ENCODE measurements at places on chromosomes 7 and 10.
A peak's percentile ranks its signal among the peaks of the same experiment; 100 is the strongest.

- no peak for DNase-seq
Observed at GRCh38 chr10:14773551-14774213, 1.0 kb downstream of the FAM107B start.

- DNase-seq = no peak
Observed at GRCh38 chr10:131041031-131041430, 270.5 kb downstream of the TCERG1L start.

- no peak for DNase-seq
Observed at GRCh38 chr10:44417761-44418160, 32.9 kb upstream of the CXCL12 start.

DNA sequence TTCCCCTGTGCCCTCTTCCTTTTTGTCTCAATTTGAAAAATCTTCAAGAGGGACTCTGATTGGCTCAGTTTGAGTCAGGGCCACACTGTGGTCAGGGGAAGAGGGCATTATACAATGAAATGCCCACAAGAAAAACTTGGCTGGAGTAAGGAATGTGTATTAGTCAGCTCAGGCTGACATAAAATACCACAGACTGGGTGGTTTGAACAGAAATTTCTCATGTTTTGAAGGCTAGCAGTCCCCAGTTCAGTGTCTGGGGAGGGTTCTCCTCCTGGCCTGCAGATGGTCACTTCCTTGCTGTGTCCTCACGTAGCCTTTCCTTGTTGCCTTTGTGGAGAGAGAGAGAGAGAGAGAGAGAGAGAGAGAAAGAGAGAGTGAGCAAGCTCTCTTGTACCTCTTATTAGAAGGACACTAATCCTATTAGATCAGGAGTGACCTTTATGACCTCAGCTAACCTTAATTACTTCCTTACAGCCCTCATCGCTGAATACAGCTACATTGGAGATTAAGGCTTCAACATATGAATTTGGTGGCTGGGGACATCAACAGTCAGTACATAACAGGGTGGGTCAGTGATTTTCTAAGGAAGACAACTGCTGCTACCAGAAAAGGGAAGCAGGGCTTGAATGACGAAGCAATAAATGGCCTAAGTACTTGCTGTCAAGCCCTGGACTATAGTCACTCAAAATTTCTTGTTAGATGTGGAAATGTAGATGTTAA, 25.8 kb upstream of the FAM13C start:
- no peak for DNase-seq

- DNase-seq = no peak
Observed at GRCh38 chr10:101238732-101239105, 9.5 kb upstream of the LBX1 start.

- no peak for DNase-seq
Observed at GRCh38 chr10:92238054-92238585, 52.8 kb downstream of the CPEB3 start.

- DNase-seq = no peak
Observed at GRCh38 chr7:116227678-116228239, 17.4 kb downstream of the TES start.

GRCh38 chr10:47264797-47265281, 35.2 kb upstream of the GDF10 start:
- no peak for DNase-seq

- no peak for DNase-seq
Observed at GRCh38 chr7:26292768-26293560, 1.3 kb downstream of the SNX10 start.

GRCh38 chr10:77909021-77909748, 17.4 kb downstream of the DLG5 start:
- DNase-seq = no peak

GRCh38 chr10:69853064-69853463, 51.4 kb downstream of the COL13A1 start:
- no peak for DNase-seq

- no peak for DNase-seq
Observed at GRCh38 chr10:93913706-93914105, 19.9 kb downstream of the SLC35G1 start.

- peak; percentile 43 for DNase-seq
Observed at GRCh38 chr7:6446838-6447580, 745 bp downstream of the DAGLB start.

GRCh38 chr10:17848646-17849045, 39.5 kb downstream of the MRC1 start:
- DNase-seq = no peak

- DNase-seq = no peak
Observed at GRCh38 chr7:21191321-21192073, 236.4 kb upstream of the SP4 start.

GRCh38 chr7:138752518-138753149, 45.2 kb upstream of the TMEM213 start:
- peak; percentile 34 for DNase-seq

DNA sequence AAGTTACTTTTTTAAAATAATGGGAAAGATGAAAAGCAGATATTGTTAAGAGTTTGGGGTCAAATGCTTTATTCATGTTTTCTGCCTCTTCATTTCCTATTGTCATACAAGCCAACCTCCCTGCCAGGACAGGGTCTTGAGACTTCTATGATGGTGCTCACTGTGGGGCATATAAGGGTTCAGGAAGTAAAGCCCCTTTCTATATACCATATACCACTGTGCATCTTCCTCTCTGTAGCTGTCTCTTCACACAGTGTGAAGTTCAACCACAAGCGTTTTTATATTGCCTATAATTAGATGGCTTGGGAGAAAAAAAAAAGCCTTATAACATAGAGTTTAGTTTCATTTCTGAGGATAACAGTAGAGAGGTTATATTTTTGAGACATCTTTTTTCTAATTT, 389.8 kb upstream of the SORCS1 start:
- no peak for DNase-seq

DNA sequence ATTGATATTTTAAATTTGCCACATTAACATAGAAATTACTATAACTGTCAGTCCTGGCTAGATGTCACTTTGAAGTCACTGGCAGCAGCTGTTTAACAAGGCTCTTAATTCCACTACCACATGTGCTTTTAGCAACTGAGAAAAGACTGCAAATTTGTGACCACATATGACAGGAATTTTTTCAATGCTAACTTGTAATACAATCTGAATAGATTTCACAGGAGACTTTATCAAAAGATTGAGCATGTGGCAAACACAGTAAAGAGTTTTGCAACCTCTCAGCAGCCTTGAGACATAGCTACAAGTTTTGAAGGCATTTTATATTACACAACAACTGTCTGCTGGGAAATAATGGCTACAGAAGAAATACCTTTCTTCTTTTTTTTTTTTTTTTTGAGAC, 73.0 kb downstream of the MICU1 start:
- DNase-seq = no peak

- DNase-seq = no peak
Observed at GRCh38 chr10:78645975-78646374, 422.8 kb upstream of the ZMIZ1 start.

DNA sequence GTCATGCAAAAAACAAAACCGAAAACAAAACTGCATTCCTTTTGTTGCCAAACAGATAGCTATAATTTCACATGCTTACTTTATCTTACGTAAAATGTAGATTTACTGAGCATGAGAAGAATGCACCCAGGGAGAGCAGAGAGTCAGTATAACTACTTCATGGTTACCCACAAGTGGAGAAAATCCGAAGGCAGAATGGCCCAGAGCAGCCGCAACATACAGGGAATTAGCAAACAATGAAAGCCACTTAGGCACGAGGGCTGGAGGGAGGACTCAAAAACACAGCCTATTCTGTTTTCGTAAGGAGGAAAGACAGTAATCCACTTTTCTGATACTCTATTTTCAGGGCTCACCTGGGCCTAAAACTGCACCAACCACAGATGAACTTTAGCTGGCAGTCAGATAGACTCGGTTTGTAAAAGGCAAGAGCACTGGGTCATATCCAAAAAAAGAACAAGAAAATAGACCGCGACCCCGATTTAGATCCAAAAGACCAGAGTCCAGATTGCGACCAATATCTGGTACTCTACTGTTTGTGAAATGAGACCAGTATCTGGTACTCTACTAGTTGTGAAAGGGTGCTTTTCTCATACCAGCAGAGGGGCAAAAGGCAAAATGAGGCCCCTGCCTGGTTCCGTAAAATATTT, 1.3 kb downstream of the ITPRIP start:
- no peak for DNase-seq

DNA sequence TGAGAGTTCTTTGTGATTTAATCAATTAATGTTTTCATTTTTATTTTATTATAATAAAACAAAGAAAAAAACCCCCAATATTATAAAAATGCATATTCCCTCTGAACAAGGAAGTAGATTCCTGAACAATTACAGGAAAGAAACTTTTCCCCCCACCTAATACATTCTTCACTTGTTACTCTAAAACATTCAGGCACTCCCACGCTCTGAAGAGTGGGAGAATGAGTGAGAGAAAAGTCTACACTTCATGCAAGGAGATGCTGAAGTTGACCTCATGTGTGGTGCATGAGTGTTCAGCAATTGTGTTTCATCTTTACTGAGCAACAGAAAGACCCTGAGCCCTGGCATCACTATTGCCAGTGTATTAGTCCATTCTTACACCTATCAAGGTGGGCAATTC, 244.2 kb upstream of the IGFBP3 start:
- DNase-seq = no peak

DNA sequence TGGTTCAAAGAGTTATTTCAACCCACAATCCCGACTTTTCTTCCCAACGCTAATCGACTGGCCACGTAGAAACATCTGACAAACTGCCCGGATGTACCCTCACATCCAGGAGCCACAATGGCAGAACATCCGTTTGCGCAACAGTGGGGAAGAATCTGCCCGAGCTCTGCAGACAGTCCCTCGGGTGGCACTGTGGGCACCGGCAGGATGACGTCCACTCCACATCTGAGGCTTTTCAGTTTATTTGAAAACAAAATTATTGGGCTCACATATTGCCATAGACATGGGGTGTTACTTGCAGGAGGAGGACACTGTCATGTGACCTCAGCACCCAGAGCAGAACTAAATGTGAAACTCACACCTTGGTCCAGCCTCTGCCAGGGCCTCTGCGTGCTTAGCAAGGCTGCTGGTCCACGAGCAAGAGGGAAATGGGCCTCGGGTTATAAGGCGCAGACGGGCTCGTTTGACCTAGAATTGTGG, 84.1 kb downstream of the MKI67 start:
- no peak for DNase-seq

GRCh38 chr10:5888351-5888750, 1.3 kb downstream of the ANKRD16 start:
- DNase-seq = no peak

- DNase-seq = no peak
Observed at GRCh38 chr7:130683026-130683425, 3.3 kb downstream of the TSGA13 start.

DNA sequence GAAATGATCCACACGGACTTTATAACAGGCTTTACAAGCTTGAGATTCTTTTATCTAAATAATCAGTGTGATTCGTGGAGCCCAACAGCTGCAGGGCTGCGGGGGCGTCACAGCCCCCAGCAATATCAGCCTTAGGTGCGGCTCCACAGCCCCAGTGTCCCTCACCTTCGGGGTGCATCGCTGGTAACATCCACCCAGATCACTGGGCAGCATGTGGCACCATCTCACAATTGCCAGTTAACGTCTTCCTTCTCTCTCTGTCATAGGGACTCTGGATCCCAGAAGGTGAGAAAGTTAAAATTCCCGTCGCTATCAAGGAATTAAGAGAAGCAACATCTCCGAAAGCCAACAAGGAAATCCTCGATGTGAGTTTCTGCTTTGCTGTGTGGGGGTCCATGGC, 155.6 kb downstream of the EGFR start:
- DNase-seq = no peak

GRCh38 chr7:142088022-142088714, 23.4 kb upstream of the MGAM2 start:
- no peak for DNase-seq

GRCh38 chr10:125035588-125036295, 93.8 kb downstream of the ZRANB1 start:
- DNase-seq = no peak

GRCh38 chr7:28669330-28669729, 257.0 kb downstream of the CREB5 start:
- no peak for DNase-seq

DNA sequence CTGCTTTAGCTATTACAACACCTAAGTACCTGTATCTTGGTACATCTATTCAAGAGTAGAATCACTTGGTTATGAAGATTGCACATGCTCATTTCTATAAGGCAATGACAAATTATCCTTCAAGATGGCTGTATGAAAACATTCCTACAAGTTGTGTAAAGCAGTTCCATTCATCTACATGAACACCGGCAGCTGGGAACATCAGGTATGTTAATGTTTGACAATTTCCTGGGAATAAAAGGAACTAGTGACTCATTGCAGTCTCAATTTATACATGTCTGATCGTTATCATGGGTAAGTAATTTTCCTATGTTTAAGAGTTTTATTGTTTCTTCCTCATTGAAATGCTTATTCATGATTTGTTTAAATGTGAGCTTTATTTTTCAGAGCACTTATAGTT, 203.2 kb upstream of the SEMA3E start:
- DNase-seq = no peak

GRCh38 chr7:90740386-90740785, 144.3 kb downstream of the CDK14 start:
- DNase-seq = no peak

GRCh38 chr10:11189582-11190376, 172.1 kb downstream of the CELF2 start:
- no peak for DNase-seq

DNA sequence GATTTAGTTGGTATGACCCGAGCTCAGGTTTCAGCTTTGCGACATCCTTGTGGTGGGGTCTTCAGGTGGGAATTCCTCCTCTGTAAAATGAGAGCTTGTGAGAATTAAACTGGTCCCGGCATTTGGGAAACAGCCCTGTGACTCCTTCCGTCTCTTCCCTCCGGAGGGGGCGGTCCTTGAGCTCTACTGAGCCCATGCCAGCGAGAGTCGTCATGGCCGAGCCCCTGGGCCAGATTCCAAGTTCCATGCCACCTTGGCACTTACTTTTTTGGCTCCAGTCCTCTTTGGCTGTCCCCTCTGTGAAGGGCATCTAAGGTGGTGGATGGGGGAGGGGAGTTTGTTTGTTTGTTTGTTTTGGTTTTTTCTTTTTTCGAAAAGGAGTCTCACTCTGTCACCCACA, 47.6 kb downstream of the GTF2IRD1 start:
- DNase-seq = no peak

DNA sequence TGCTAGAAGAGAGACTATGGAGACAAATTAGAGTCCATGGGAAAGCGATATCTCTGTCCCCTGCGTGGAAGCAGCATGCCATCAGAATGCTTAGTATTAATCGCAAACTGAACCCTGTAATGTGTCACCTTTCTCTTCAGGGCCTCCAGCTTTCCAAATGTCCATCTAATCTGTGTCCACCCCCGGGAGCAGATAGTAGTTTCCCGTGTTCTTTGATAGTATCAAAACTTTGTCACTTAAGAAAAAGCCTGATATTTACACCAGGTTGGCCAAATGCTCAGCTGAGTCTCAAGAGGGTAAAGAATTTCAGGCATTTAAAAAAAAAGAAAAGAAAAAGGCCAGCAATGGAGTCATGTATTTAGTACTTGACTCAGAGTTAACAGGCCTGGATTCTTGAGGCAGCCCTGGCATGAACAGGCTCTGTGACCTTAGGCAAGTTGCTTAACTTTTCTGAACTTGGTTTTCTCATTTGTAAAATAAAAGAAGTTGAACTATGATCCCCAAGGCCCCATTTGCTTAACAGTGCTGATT, 10.4 kb upstream of the GSAP start:
- DNase-seq = no peak

Data from NCI-H1694 treated with DMSO at 0.1 percent for 48 hours (cell line).